ENCODE measurements at places on chromosomes 2 and 18. TPM values are rescaled to one million over a fixed set of nuclear protein-coding genes. Genes with fewer than 3 reads are reported as not detected.

The FSIP2 gene
- 3.0 TPM for total RNA-seq

GRCh38 chr2:155485141-155485842 is 786.8 kb downstream of the KCNJ3 start:
- DNase-seq, result no peak

- DNase-seq, result no peak
These were observed 51.7 kb downstream of the MCFD2 start for GRCh38 chr2:46863882-46864281.

The IL1RL2 gene
- total RNA-seq, result 4.6 TPM

DNA sequence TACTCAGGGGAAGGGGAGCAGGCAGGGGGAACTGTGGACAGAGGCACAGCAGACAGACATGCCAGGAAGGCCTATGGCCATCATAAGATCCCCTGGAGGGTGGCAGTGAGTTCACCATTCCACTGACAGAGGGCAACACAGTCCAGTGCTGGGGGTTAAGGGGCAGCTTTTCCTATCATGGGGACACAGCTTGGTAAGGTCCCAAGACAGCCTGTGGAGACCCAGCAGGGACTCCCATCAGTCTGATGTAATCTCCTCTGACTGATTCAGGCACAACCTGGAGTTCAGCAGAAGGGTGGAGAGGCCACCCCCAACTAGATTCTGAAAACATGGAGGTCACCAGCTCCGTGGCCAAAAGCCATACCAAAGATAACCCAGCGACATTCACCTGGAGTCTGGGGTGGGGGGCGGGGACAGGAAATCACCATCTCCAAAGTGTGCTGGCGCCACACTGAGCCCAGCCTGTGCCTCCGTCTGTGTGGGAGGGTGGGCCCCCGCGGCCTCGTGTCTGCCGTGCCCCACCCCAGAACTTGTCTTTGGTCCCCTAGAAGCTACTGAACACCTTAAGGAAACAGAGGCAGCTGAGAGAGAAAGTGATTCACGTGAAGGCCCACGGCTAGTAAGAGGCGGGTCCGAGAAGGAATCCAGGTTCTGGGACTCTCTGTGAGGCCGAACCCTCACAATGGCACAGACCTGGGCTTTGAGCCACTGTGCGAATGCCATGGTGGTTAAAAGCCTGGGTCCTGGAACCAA is 28.6 kb downstream of the DNMT3A start:
- no peak for DNase-seq

DNA sequence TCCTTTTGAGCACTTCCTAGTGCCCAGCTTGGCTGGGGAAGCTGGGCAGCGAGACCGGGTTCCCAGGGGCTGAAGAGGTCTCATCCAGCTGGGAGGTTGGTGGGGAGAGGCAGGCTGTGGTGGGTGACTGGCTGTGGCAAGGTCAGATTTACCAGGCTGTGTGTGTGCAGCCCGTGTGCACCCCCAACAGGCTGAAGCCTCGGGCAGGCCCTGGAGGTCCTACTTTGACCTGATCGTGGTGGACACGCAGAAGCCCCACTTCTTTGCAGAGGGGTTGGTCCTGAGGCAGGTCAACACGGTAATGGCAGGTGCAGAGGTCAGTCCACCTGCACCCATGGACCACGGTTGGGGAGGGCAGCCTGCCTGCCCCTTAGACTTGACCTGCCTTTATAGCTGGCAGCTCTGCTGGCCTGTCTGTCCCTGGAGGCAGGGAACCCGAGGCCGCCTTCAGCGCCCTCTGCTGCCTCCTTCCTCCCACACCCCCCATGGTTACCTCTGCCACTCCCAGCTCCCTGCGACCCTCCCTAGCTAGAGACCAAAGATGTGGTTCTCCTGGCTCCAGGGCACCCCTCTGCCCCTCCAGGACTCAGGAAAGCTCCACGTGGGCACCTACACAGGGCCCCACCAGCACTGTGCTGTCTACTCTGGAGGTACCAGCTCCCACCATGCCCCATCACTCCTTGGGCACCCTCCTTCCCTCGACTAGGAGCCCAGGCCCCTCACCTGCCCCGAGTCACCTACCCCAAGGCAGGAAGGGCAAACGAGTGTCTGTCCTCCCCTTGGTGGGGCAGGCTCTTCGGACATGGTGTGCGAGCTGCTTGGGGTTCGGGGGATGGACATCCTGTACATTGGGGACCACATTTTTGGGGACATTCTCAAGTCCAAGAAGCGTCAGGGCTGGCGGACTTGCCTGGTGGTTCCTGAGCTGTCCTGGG is 4.0 kb downstream of the NT5DC4 start:
- DNase-seq, result no peak

- DNase-seq, result no peak
These were observed 3.7 kb upstream of the KIF1A start for GRCh38 chr2:240823449-240824336.

DNA sequence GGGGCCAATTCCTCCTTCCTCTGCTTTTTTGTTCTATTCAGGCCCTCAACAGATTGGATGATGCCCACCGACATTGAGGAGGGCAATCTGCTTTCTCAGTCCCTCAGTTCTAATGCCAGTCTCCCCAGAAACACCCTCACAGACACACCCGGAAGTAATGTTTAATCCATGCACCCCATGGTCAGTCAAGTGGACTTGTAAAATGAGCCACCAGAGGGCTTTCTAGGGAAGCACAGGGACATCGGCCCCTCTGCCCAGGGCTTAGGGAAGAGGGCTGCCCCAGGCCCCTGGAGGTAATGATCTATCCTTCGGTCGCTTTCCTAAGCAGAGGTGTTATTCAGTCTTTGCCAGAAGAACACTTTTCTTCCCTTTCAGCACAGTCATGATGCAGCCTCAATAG is 107.4 kb downstream of the PDCL3 start:
- DNase-seq, result no peak

The ASB1 gene
- total RNA-seq, result 16.2 TPM

DNA sequence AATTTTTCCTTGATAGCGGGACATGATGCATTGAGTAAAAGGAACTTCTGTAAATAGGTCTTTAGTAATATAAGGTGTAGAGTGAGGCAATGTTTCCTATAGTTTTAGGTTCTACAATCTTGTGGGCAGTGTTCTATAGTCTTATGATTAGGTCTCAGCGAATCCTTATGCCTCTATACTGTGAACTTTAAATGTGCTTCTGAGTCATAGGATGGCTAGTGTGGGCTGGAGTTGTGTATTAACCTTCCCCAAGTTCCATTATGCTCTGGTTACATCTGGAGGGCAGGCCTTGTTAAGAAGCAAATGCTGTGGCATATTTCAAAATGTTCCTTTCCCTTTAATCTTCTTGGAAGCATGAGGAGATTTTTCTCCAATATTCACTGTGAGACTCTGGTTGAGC is 73.5 kb downstream of the ROCK2 start:
- DNase-seq, result no peak

The APLF gene
- total RNA-seq, result 3.0 TPM

- no peak for DNase-seq
These were observed 13.2 kb downstream of the CNNM4 start for GRCh38 chr2:96773922-96774321.

The SERPINB13 gene
- not detected for total RNA-seq

DNA sequence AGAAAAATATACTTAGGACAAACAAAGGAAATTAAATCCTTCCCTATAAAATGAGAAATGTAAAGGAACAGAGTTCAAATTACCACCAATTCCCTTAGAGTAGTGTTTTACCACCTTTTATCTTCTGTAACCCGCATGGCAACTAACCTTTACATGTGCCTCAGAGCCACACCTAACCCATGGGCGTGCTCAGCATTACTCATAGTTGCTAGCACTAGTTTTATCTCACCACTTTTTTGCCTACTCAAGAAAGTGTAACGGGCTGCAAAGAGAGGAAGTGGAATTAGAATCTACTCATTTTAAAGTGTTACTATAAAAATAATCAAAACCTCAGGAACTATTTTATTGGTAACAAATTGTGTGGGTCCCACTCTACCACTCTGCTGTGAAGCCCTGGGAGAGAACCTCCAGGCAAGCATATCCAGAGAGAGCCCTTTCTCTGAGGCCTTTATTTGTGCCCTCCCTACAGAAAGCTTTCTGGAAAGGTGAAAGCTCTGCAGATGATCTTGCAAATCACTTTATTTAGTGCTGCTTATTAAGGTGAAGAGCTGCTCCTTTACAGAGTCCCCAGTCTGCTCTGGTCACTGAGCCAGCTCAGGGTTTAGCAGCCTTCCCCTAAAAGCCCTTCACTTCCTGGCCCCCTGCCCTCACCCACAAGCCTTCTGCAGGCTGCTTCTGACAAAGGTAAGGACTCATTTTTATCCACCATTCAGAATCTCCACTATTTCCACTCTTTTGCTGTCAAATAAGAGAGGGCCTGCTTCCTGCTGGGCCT is 98.8 kb downstream of the TRABD2A start:
- no peak for DNase-seq

- no peak for DNase-seq
These were observed 50.1 kb downstream of the CDH19 start for GRCh38 chr18:66553824-66554223.

GRCh38 chr18:60861575-60861974 is 471.7 kb upstream of the CDH20 start:
- DNase-seq, result no peak

GRCh38 chr2:204545861-204546735 is 823 bp downstream of the PARD3B start:
- peak; percentile 15 for DNase-seq

GRCh38 chr2:147351784-147352183 is 493.0 kb upstream of the ACVR2A start:
- no peak for DNase-seq

DNA sequence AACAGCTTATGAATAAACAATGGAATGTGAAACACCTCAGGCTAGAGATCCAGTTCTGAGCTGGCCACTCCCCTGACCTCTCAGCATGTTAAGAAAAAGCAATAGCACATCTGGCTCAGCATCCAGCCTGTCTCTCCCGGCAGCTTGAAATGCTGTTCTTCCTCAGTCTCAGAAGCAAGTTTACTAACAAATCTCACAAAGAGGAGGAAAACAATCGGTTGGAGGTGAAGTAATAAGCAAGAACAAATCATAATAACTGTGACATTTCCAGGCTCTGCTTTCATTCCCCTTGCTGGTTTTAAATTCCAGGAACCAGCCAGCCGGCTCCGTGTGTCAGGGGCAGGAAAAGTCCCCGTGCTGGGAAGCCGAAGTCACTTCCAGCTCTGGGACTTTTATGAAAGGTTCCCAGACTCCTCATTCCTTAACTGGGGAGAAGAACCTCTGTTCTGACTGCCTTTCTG is 133.9 kb upstream of the ARL4C start:
- DNase-seq, result no peak

DNA sequence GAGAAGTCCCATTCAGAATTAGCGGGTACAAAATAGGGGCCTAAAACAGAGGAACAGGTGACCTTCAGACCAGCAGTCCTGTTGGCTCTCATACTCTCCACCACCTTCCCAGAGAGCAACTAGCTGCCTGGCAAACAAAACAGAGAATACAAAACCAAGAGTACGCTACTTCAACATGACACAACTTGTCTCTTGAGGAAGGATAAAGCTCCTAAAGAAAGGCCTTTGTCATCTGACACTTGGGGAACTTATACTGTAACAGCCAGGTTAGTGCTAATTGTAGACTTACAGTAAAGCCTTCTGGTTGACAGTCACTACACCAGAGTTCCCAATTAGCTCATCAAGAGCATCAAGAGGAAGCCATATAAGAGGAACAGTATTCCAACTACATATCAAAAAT is 282.1 kb upstream of the NT5C1B start:
- DNase-seq, result no peak

DNA sequence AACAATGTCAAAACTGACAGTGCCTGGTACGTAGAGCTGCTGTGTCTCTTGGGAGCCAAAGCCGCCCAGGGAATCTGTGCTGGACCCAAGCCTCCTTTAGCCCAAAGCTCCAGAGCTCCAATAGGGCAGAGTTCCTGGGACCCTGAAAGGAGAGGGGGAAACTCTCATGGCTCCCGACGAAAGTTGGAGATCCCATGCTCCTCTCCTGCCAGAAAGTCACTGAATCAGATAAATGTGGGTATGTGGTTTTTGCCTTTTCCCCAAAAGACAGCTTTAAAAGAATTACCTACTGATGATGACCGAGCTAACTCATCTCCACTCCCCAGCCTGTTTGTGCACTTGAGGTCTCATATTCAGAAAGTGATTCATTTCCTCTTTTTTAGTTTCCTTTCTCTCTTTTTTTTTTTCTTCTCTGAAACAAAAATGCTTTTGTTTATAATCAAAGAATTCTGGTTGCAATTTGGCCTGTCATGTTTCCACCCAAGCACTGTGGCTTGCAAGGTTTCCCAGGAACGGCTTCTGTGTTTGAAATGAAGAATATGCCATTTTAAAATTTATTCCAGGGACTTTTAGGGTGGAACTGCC is 14.1 kb upstream of the PMAIP1 start:
- DNase-seq, result no peak

DNA sequence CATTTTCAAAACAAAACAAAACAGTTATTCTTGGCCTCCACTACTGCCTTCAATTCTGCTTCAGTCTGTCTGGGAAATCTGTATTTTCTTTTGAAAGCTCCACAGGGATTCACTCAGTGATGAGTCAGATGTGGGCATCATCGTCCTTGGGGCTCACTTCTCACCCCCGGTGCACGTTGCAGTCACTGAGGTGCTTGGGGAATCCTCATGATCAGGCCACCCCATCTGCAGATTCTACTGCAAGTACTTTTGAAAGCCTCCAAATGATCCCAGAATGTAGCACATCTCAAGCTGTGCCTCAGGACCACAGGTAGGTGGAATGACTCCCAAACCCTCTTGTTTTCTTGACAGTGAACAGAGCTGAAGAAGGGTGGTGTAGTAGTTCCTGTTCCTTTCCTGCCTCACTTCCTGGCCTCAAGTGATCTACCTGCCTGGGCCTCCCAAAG is 34.3 kb downstream of the LPIN2 start:
- peak; percentile 90 for DNase-seq

The RNF125 gene
- 0.44 TPM for total RNA-seq

DNA sequence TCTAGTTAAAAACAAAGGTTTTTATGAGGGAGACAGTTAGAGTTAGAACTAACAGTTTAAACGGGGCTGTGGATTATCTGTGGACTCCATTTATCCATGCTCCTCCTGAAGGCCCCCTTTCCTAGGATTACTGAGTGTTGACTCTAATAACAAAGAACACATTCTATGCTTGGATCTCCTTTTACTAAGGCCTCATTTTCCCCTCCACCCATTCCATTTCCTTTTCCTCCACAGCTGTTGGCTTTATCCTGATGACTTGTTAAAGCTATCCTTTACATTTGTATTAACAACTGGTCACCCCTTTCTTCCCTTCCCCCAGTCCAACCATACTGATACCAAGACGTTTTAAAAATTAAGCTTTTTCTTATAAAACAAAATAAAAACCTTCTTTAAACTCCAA is 220.6 kb downstream of the SRBD1 start:
- DNase-seq, result no peak

- no peak for DNase-seq
These were observed 8.7 kb upstream of the RPRD1A start for GRCh38 chr18:36075862-36076587.

DNA sequence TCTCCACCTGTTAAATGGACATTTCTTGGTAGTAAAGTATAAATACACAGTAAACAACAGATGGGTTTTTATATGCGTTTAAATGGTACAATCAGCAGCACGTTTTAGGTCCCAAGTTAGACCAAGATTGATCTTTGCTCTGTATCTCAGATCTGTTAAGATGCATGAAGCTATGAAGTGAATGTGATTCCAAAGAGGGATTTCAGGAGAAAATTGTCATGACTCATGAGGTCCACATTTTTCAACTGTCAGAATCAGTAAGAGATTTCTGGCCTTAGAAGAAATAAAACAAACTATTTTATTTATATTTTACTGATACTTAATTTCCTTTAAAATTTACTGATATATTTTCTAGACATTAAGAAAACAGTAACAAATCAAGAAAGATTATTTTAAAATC is 142.7 kb downstream of the EML6 start:
- no peak for DNase-seq

The COLEC11 gene
- total RNA-seq, result 132 TPM

GRCh38 chr2:181281206-181281832 is 175.9 kb upstream of the ITGA4 start:
- no peak for DNase-seq
